T-helper 2 cell treated with Interferon-gamma antibody and Interleukin-4, amounts not matched to agents 5 μg/mL and 100 μg/mL, for 36 hours (primary cell): ENCODE measurements at places on chromosomes 6 and 20.

DNA sequence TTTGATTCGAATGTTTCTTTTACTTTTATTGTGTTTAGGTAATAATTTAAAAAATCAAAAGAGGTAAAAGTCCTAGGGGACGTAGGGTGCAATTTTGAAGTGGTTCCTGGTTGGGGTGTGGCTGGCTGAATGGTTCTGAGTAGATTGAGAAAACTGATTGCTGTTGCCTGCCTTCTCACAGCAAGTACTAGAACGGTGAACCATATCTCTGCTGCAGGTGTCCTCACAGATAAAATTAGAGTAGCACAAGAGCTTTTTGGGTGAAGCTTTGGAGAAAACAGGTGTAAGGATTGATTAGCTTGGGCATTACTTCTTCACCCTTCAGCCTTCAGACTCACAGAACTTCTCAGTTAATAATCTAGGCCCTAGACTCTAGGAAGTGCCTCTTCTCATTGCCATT, 19.8 kb upstream of the GJA10 start:
- no peak for DNase-seq

DNA sequence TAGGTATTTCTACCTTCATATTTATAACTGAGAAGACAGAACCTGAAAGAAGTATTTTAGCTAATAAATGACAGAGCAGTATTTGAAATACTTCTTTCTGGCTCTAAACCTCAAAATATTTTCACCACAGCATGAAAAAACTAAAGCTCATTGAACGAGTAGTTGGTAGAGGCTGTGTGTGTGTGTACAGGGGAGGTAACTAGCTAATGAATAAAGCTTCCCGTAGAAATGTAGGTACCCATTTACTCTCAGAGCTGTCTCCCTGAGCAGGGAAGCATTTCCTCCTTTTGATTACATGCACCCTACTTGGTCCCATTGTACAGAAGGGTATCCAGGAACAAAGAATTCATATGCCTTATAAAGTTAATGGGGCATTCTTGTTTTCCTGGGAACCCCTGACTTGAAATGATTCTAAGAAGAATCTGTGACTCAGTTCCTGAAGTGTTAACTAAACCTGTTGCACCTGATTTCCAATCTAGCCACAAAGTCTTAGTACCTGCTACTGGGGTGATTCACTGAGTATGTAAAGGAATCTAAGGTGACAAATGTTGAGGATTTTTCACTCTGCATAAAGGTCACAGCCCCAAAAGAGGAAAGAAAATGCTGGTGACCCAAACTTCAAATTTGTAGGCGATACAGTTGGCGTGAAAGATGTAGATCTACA, 12.5 kb downstream of the CRYBG1 start:
- no peak for DNase-seq

- no peak for DNase-seq
Observed at GRCh38 chr6:166757232-166758135, 130.4 kb upstream of the RPS6KA2 start.

- DNase-seq: peak; percentile 65
Observed at GRCh38 chr20:37192137-37192854, 12.9 kb upstream of the MROH8 start.

- DNase-seq: no peak
Observed at GRCh38 chr6:39054577-39055142, 6.1 kb downstream of the GLP1R start.
